ENCODE measurements at places on chromosomes 6 and 20. TPM values are rescaled to one million over a fixed set of nuclear protein-coding genes. Genes with fewer than 3 reads are reported as not detected.

Gene TUBB2B
- total RNA-seq: 18.3 TPM

Gene RING1
- total RNA-seq: 26.4 TPM

Gene RGS17
- 11.3 TPM for total RNA-seq

Gene ZSCAN31
- 1.8 TPM for total RNA-seq

Gene BTNL2
- not detected for total RNA-seq

Gene ARMH2
- total RNA-seq: not detected

All from smooth muscle cell of the umbilical artery (primary cell).